Activated CD4-positive, alpha-beta T cell treated with anti-CD3 and anti-CD28 coated beads, Interleukin-2, amount 10 ng/mL, durations not matched to agents 7 days and 5 days (primary cell): ENCODE measurements at places on chromosomes 2 and 18. TPM values are rescaled to one million over a fixed set of nuclear protein-coding genes. Genes with fewer than 3 reads are reported as not detected.

DNA sequence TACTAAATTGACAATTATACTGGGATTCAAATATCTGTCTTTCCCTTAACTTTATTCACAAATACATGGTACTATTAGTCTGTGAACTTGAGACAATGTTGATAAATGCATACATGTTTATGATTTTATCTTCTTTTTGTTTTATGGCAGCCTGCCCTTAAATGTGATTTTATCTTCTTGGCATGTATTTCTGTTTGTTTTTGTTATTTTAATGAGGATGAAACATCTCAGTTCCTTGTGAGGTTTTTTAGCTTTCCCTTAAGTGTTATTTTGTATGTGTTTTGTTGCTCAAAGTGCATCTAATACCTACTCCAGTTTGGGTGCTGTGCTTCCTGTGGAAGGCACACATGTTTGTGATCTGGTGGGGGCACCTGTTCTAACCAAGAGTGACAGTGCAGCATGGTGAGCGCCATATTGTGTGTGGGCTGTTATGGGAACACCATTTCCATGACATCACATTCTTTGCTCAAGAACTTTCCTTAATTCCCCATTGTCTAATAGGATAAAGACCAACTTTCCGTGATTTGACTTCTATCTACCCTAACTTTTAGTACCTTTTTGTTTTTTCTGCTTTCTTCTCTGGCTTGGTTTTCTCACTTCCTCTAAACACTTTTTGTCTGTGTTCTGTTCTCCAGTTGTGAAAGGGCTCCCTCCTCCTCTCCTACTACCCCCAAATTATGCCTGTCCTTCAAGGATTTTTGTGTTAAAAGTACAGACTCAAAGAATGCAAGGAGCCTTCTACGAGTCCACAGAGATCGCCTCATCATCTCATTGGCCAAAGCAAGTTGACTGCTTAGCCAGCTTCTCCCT is 162.1 kb upstream of the TTC39C start:
- no peaks in the 10 kb centered on the region for H3K27me3 ChIP-seq
- H3K4me1 ChIP-seq = peaks cover 10% of the 10 kb centered on the region
- H3K27ac ChIP-seq = no peak overlapping the region
- no peak for DNase-seq
- no peak overlapping the region for H3K4me3 ChIP-seq

DNA sequence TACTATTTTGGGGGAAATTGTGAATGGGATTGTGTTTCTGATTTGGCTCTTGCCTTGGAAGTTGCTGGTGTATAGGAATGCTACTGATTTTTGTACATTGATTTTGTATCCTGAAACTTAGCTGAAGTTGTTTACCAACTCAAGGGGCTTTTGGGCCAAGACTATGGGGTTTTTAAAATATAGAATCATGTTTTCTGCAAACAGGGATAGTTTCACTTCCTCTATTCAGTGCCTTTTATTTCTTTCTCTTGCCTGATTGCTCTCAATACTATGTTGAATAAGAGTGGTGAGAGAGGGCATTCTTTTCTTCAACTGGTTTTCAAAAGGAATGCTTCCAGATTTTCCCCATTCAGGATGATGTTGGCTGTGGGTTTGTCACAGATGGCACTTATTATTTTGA is 1383.8 kb upstream of the ACVR2A start:
- no peak overlapping the region for H3K4me3 ChIP-seq
- H3K36me3 ChIP-seq = no peaks in the 10 kb centered on the region
- H3K4me1 ChIP-seq = no peaks in the 10 kb centered on the region
- H3K27ac ChIP-seq = no peak overlapping the region

DNA sequence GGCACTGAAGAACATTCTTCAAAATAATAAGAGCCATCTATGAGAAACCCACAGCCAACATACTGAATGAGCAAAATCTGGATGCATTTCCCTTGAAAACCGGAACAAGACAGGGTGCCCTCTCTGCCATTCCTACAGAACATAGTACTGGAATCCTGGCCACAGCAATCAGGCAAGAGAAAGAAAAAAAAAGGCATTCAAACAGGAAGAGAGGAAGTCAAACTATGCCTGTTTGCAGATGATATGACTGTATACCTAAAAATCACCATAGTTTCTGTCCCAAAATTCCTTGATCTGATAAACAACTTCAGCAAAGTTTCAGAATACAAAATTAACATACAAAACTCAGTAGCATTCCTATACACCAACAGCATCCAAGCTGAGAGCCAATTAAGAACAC is 119.5 kb upstream of the PARD3B start:
- no peak overlapping the region for H3K27ac ChIP-seq
- no peaks in the 10 kb centered on the region for H3K36me3 ChIP-seq
- no peaks in the 10 kb centered on the region for H3K4me1 ChIP-seq
- no peak for DNase-seq
- peaks cover 22% of the 10 kb centered on the region for H3K27me3 ChIP-seq

DNA sequence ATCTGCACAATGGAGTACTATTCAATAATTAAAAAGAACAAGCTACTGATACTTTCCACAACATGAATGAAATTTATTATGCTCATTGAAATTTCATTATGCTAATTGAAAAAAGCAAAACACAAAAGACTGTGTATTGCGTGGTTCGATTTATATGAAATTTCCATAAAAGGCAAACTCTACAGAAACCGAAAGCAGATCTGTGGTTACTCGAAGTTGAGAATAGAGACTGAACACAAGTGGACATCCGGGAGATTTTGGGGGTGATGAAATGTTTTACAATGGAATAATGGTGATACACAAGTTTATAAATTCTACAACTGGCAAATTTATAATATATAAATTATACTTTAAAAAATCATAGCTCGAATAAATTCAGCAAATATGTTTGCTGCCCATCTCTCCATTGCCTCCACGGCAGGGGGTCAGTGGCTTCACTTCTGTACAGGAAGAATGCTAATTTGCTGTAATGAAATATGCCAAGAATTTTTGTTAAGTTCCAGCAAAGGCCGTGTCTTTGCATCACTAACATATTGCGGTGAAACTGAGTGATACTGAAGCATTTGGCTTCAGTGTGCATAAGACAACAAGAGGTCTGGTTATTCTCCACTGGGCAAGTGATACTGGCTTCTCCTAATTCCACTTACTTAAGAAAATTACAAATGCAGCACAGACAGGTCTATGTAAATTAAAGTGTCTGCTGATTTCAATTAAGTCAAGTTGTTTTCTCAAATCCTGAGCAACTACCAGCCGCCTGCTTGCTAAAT is 96.7 kb downstream of the TMEM163 start:
- H3K4me3 ChIP-seq = no peak overlapping the region
- DNase-seq = no peak
- no peaks in the 10 kb centered on the region for H3K36me3 ChIP-seq
- H3K4me1 ChIP-seq = peaks cover 5% of the 10 kb centered on the region
- H3K27me3 ChIP-seq = peaks cover 14% of the 10 kb centered on the region

DNA sequence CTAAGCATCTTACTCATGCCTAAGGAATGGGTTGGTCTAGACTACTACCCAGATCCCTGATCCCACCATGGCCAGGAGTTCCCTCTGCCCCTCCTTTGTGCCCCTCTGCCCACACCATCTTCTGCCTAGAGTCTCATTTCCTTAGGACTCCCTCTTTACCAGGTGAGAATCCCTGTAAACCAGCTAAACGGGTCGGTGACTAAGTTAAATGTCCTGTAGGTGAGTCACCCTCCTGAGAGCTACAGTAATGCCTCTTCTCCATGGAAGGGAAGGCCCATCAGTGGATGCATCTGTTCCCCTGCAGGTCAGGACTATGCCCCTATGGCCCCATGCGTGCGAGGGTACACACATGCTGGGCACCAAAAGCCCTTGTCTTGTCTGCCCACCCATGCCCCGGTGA is 25.4 kb downstream of the PTGR3 start:
- H3K4me1 ChIP-seq = no peaks in the 10 kb centered on the region
- no peak overlapping the region for H3K4me3 ChIP-seq
- H3K27me3 ChIP-seq = peaks cover 7% of the 10 kb centered on the region
- no peaks in the 10 kb centered on the region for H3K36me3 ChIP-seq
- no peak overlapping the region for H3K27ac ChIP-seq

The AMER3 gene
- not detected for total RNA-seq

DNA sequence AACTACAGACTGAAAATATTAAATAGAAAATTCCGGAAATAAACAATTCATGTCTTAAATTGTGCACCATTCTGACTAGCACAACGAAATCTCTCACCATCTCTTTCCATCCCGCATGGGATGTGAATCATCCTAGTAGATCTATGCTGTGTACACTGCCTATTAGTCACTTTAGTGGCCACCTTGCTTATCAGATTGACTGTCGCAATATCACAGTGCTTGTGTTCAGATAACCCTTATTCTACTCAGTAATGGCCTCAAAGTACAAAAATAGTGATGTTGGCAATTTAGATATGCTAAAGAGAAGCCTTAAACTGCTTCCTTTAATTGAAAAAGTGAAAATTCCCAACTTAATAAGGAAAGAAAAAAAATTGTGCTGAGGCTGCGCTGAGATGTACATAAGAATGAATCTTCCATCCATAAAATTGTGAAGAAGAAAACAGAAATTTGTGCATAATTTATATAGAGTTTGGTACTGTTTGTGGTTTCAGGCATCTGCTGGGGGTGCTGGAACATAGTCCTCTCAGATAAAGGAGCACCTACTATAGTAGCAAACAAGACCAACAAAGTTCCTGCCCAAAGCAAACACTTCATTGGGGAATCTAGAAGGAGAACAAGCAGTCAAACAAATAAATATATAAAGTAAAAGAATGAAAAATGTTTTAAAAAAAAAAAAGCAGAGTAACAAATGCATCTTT is 12.0 kb downstream of the PSMD1 start:
- peaks cover 30% of the 10 kb centered on the region for H3K36me3 ChIP-seq
- no peak overlapping the region for H3K27ac ChIP-seq
- H3K4me1 ChIP-seq = peaks cover 10% of the 10 kb centered on the region
- no peak for DNase-seq
- H3K4me3 ChIP-seq = no peak overlapping the region

The GRB14 gene
- total RNA-seq = not detected

- peaks cover 37% of the 10 kb centered on the region for H3K36me3 ChIP-seq
- H3K4me3 ChIP-seq = no peak overlapping the region
- H3K27ac ChIP-seq = no peak overlapping the region
- H3K4me1 ChIP-seq = peaks cover 74% of the 10 kb centered on the region
- H3K27me3 ChIP-seq = no peaks in the 10 kb centered on the region
- DNase-seq = no peak
Observed at GRCh38 chr18:46213295-46213694, 109.1 kb downstream of the HAUS1 start.

GRCh38 chr2:54310961-54311360 is 54.9 kb upstream of the TSPYL6 start:
- no peaks in the 10 kb centered on the region for H3K4me1 ChIP-seq
- no peak overlapping the region for H3K27ac ChIP-seq
- no peaks in the 10 kb centered on the region for H3K36me3 ChIP-seq
- H3K4me3 ChIP-seq = no peak overlapping the region
- peaks cover 11% of the 10 kb centered on the region for H3K27me3 ChIP-seq

GRCh38 chr18:12597760-12598159 is 60.1 kb downstream of the SPIRE1 start:
- DNase-seq = no peak
- no peak overlapping the region for H3K4me3 ChIP-seq
- H3K27ac ChIP-seq = no peak overlapping the region
- H3K27me3 ChIP-seq = peaks cover 2% of the 10 kb centered on the region
